Adipose tissue (tissue), 3 donors: ENCODE measurements at places on chromosomes 16 and 17. TPM values are rescaled to one million over a fixed set of nuclear protein-coding genes. Genes with fewer than 3 reads are reported as not detected.

Gene NPIPA5
- polyA plus RNA-seq: 22.0 TPM

Gene PDE6G
- 0.20 TPM for polyA plus RNA-seq

Gene HIGD1B
- polyA plus RNA-seq: 16.2 TPM

Gene GPRC5C
- polyA plus RNA-seq: 79.0 TPM

Gene HOXB3
- 9.6 TPM for polyA plus RNA-seq

Gene TAC4
- not detected for polyA plus RNA-seq

Gene ARHGDIG
- 4.1 TPM for polyA plus RNA-seq
